A549 treated with DMSO at 1 μM for 4 hours (cell line): ENCODE measurements at places on chromosomes 5 and 9. TPM values are rescaled to one million over a fixed set of nuclear protein-coding genes. Genes with fewer than 3 reads are reported as not detected.

Gene SPATA31D4
- not detected in 5 replicates for total RNA-seq

Gene ASPN
- total RNA-seq = not detected in 5 replicates

Gene GABRA1
- total RNA-seq = not detected in 5 replicates

Gene LURAP1L
- 12.5 to 13.9 TPM (median 12.6 TPM) in 5 replicates for total RNA-seq
